ENCODE measurements at places on chromosomes 2 and 18.

- DNase-seq, result no peak
Observed at GRCh38 chr2:100321179-100321865, 979 bp downstream of the LONRF2 start.

- DNase-seq, result no peak
Observed at GRCh38 chr18:463827-464541, 36.5 kb downstream of the COLEC12 start.

DNA sequence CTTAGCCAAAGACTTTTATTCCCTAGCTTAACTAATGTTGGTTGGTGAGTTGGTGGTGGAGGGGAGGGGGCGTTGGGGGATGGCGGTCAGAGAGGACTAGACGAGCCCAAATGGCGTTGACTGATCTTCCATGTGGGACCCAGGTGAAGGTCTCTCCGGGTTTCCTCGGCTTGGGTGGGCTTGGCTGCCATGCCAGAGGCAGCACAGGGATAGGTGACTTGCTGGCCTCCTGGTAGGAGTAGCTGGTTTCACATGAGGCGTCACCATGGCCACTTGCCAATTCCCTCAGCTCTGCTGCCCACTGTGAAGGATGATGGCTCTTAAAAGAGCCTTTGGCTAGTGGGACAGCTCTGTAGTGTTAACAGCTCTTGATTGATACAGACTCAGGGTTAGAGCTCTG, 1337.0 kb upstream of the FAM98A start:
- DNase-seq, result no peak

GRCh38 chr2:171762879-171763573, 75.8 kb downstream of the DYNC1I2 start:
- DNase-seq, result no peak

GRCh38 chr2:119939915-119940314, 73.0 kb upstream of the EPB41L5 start:
- no peak for DNase-seq

GRCh38 chr18:75696391-75696790, 268.9 kb upstream of the SMIM21 start:
- no peak for DNase-seq

GRCh38 chr2:181895818-181896217, 4.3 kb downstream of the ITPRID2 start:
- no peak for DNase-seq

DNA sequence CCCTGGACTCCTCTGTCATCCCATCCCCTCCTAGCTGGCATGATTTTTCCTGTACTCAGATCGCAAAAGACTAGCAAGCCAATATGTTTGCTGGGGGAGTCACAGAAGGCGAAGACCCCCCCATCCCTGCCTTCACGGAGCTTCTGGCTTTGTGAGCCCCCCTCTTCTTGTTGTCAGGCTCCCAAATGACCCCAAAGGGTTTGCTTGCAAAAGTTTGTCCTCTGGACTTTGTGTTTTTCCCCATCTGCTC, 169.9 kb downstream of the SMAD7 start:
- no peak for DNase-seq

GRCh38 chr2:223416815-223417610, 185.1 kb downstream of the SCG2 start:
- DNase-seq, result no peak

GRCh38 chr2:129929321-129930290, 49.9 kb upstream of the RAB6C start:
- DNase-seq, result no peak
